ENCODE measurements at places on chromosomes 3 and 15.
A peak's percentile ranks its signal among the peaks of the same experiment; 100 is the strongest.

DNA sequence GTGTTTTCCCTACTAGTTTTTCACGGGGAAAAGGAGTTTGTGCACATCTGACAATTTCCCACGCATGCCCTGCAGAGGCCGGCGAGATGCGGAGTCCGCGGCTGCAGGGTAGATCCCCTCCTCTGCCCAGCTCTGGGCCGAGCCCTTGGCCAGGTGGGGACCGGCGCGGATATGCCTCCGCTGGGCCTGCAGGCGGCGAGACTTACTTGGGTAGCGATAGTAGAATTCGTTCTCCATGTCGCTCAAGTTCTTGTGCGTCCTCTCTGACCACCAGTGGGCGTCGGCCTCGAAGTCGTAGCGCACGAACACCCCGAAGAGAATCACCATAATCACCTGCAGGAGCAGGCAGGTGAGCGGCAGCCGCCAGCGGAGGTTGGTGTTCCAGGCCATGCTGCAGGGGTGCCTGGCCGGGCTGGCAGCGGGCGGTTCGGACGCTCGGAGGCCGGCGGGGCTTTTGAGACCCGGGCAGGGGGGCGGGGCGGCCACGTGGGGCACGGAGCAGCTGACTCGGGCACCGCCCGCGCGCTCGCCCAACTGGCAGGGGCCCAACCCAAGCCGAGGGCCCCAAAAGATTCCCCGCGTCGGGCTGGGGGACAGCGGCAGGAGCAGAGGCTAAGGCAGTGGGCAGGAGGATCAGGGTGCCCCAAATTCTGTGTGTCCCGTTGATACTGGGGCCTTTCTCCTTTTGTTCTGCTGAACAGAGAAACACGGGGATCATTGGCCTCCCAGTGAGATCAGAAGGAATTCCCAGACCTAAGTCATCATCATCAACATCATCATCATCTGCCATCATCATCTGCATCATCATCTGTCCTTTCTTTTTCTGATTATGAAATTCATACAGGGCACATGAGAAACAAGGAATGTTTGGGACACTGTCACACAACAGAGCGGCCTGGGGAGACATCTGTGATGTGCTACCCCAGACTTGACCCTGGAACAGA lies at the start of gene RHCG:
TSS of gene RHCG (minus strand) at position 429 of the 944 bp plus-strand sequence. CDS start at position 390, 39 bp downstream.
- peak; percentile 82 for DNase-seq

DNA sequence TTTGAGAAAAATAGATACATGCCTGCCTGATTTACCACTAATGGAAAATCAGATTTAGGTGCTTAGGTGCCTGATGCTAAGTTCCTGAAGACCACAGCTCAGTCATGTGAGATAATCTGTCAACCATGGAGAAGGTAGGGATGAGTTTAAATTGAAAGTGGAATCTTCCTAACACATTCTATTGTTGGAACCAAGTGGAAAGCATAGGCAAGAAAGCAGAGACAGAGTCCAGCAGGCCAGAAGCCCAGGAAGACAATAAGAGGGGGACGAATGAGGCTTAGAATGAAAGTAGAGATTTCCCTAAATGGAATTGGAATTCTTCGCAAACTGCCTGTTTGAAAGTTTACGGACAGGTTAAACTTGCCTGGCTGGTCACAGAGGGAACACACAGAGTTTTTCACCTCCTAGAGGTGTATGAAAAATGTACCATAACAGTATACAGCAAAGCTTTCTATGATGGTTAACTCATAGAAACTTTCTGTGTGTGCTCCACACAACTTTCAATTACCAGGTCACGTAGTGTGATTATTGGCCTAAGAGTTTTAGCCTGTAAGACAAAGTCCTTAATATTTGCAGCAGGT lies 453.8 kb upstream of the KCNMB2 start:
- DNase-seq, result no peak

DNA sequence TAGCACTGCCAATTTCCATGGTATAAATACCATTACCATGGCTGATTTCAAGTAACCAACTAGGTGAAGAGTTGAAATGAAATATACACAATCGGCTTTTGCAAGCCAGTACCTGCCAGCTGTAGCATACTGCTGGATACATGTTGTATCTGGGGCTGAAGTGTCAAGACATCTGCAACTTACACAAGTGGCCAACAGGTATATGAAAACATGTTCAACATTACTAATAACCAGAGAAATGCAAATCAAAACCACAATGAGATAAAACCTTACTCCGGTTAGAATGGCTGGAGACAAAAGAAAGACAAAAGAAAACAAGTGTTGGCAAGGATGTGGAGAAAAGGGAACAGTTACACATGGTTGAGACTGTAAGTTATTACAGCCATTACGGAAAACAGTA lies 11.6 kb downstream of the ATOSA start:
- no peak for DNase-seq

DNA sequence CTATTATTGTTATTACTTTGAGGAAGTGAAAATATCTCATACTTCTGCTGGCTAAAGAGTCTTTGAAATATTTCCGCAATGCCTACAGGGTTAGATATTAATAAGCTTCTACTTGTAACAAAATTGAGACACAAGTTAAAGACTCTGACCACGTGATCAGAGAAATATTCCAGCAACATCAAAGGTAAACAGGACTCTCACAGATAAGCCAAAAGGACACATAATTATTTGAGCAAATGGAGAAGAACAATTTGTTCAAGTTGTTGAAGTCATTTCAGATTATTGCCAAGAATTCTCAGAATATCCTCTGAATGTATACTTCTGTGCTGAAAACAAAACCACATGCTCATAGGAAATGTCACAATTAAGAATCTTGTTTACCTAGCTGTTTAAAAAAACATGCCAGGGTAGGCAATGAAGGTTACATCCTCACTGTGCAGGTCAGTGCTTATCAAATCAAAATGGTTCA lies 225.8 kb upstream of the ALCAM start:
- no peak for DNase-seq

DNA sequence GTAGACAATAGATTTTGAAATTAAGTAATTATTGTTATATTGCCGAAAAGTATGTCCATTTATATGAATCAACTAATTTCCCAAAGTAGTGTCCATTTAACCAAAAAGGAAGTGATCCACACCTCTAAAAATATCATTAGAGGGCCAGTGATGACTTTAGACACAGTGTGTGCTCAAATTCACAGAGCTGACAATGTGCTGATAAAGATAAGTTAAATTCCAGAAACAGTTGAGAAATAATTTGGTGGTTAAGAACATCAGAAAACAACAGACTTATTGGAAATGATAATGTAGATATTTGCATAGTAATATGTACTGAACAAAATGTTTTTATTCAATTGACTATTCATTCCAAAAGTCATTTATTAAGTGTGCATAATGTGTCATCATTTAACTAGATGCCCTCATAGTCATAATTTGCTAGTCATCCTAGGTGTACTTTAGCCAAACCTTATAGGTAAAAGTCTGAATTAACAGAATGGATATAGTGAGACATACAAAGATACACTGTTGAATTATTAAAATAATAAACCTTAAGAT lies 230.2 kb upstream of the ADAMTS9 start:
- DNase-seq, result no peak

DNA sequence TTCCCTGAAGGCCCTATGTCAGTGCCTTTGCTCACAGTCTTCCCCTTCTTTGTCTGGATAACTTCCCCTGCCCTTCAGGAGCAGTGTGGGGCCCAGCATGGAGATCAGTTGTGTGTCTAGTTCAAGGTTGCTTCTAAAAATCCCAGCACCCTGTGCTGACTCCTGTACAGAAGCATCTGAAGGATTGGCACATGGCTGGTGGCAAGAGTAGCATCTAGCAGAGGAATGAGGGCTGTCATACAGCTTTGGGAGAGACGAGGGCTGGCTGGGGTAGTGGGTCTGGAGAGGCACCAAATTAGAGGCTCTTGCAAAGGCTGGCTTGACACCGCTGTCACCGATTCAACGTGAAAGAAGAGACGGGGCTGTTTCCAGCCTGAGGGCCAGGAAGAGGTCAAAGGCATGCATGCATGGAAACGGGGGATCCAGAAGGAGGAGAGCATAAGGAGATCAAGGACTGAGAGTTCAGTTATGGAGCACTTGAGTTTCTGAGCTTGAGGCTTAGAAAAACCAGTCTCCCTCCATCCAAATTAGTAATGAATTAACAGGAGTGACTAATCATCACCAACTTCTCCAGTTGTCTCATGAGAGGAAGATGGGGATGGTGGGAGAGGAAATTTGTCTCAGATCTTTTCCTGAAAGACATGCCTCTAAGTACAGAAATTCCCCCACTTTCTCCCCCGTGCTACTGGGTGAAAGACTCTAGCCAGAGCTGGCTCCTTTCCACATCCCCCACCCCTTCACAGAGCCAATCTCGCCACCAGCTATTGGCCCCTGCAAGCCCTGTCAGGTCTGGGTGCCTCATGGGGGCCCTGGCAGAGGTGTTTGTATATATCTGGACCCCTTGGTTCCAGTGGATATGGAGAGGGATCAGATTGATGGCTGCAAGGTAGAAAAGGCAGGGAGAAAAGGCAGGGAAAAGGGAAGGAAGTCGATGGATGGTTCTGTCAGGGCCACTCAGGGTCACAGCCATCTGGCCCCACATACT lies 45.9 kb downstream of the SLCO2A1 start:
- DNase-seq, result no peak

DNA sequence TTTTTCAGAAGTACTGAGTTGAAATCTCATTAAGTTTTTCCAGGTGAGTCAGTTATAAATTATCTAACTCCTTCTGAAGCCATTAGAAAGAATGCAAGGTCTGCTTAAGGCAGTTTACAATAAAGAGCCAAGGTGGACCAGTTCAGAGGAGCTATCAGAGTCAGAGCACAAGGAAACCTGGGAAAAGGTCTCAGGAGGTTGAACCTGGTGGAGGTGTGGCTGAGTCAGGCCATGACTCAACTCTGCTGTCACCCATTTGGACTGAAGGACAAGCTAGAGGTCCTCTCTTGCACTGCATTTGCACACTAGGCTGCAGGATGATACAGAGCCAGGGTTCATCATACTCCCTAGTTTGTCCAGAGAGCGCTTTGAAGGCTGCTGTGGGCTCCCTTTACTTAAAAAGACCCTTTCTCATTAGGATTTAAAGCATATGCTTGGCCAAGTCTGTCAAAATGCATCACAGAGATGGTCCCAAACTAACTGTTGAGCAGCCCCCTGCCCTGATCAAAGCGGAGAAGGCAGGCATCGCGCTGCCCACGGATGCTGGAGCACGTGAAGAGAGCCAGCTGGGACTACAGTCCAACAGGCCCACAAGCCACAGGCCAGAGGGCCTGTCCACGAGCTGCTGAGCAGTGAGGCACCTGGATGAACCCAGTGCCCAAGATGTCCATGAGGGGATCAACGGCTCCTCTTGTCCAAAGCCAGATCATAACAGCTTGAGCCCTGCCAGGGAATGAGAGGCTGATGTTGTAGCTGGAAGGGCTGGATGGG lies 26.0 kb upstream of the MRPS22 start:
- DNase-seq, result no peak

GRCh38 chr3:154060238-154061000 lies 60.8 kb upstream of the ARHGEF26 start:
- no peak for DNase-seq
